ENCODE measurements at places on chromosomes 16 and 17.

DNA sequence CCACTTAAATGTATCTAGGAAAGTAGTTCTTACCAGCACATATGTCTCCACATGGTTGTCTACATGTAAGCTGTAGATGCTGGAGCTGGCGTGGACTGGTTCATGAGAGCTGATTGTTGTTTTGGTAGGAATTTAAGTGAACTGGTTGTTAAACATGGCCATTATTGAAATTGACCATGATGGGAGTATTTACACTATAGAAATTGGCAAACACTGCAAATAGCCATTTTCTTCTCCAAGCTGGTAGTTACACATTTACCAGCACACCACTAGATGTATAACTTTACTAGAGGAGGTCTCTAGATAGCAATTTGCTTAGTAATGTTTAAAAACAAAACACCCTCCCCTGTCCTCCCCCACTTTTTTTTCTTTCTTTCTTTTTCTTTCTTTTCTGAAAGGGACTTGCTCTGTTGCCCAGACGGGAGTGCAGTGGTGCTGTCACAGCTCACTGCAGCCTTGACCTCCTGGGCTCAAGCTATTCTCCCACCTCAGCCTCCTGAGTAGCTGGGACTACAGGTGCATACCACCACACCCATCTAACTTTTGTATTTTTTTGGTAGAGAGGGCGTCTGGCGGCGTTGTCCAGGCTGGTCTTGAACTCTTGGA lies 24.2 kb downstream of the IGSF6 start:
- no peak for DNase-seq

DNA sequence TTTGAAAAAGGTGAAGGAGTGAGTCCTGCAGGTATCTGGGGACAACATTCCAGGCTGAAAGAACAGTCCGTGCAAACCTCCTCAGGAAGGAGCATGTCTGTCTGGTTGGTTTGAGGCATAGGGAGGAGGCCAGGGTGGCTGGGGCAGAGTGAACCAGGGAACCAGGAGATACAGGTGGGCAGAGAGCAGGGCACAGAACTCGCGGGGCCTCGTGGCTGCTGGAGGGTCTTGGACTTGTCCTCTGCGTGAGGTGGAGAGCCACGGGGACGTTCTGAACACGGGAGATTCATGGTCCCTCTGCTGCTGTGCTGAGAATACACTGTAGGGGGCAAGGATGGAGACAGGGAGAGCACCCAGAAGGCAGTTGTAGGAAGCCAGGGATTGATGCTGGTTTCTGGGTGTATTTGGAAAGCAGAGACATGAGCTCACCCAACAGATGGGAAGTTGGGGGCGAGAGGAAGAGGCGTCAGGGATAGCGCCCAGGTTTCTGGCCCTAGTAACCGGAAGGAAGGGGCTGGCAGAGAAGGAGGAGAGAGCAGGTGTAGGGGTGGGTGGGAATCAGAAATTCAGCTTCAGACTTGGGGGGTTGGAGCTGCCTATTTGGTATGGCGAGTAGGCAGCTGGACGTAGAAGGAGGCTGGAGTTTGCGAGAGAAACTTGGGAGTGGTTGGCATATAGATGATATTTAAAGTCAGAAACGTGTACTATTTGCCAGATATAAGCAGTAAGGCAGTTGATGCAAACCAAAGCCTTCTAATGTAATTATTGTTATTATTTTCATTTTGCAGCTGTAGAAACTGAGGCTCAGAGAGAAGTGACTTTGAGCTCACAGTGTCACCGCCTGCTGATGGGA lies at the start of gene CCL17:
Gene CCL17, plus strand, starts transcription at position 803 of the 853 bp plus-strand sequence. CDS start 9,166 bp downstream, outside the sequence.
- DNase-seq, result no peak

- no peak for DNase-seq
Measured at GRCh38 chr17:81140018-81140417, 25.3 kb upstream of the PVALEF start.

DNA sequence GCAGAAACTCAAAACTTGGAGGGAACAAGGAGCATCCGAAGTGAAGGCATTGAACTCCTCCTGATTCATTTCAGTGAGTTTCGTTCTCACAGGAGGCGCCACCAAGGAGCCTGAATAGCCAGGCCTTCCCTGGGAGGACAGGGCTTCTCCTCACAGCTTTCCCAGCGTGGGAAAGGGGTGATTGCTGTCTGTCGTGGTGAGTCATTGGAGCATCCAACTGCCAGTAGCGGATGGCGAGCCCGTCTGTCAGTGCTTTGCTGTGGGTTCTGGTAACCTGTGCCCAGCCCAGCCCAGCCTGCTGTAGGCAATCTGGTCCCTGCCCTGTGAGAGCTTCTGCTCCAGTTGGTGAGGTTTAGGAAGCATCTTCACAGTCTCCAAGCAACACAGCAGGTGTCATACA lies 28.3 kb downstream of the PLCD3 start:
- DNase-seq, result no peak

DNA sequence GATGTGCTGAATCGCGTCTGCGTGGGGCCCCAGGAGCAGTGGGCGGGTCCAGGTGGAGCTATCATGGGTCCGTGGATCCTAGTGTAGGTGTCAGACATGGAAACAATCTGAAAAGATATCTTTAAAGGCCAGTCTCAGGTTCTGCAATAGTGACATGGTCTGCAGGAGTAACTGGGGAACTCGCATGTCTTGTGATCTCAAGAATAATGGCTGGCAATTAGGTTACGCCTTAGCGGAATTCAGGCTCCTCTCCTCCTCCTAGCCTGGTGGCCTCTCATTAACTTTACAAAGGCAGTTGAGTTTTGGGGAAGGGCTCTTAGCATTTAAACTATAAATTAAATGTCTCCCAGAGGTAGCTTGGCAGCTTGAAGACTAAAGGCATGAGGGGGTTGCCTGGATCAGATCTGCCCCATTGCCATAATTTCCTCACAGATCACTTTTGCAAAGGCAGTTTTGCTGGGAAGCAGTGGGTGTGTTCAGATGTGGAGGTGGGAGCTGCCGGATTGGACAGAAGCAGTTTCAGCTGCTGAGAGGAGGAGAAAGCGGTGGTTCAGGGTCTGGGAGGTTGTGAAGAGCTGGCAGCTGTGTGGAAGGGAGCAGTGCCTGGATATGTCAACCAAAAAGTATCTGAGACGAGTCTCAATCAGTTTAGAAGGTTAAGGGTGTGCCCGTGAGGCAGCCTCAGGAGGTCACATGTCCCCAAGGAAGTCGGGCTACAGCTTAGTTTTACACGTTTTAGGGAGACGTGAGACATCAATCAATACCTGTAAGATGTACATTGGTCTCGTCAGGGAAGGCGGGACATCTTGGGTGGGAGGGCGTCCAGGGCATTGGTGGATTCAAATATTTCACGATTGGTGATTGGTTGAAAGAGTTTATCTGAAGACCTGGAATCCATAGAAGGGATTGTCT lies 2.7 kb downstream of the TBCD start:
- DNase-seq, result no peak
